ENCODE measurements at places on chromosomes 1 and 21. TPM values are rescaled to one million over a fixed set of nuclear protein-coding genes. Genes with fewer than 3 reads are reported as not detected.

Gene DYNLT4
- not detected for total RNA-seq

Gene CYYR1
- not detected for total RNA-seq

Gene SPRR2G
- total RNA-seq: not detected

Gene PDC
- not detected for total RNA-seq

Gene ANGPTL3
- not detected for total RNA-seq

Gene MAB21L3
- not detected for total RNA-seq

Gene LGR6
- not detected for total RNA-seq

Gene SH2D2A
- total RNA-seq: 0.09 TPM

Gene RNF186
- total RNA-seq: not detected

Gene TNFRSF4
- total RNA-seq: not detected

Gene PFKFB2
- total RNA-seq: 15.6 TPM

Gene TMEM269
- total RNA-seq: not detected

Gene PCSK9
- total RNA-seq: not detected

Gene SYT6
- not detected for total RNA-seq

Gene PCAT6
- total RNA-seq: not detected

Gene KRTAP7-1
- not detected for total RNA-seq

Gene CELA3B
- not detected for total RNA-seq

DNA sequence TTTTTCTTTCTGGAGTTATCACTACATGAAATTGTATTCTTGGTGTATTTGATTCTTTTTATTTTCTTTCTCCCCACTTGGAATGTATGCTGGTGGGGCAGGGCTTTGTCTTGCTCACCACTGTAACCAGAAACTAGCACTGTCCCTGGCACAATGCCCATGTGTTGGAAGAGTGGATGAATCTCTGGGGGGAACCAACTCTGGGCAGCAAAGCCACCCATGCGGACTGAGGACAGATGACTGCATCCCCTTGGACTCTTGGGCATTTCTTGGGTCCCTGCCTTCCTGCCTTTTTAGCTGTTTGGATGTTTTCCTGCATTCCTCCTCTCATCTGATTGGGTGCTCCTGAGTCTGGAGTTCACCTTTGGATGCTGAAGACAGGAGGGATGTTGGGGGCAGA lies 6.1 kb downstream of the CYP4B1 start:
- no peak for DNase-seq

DNA sequence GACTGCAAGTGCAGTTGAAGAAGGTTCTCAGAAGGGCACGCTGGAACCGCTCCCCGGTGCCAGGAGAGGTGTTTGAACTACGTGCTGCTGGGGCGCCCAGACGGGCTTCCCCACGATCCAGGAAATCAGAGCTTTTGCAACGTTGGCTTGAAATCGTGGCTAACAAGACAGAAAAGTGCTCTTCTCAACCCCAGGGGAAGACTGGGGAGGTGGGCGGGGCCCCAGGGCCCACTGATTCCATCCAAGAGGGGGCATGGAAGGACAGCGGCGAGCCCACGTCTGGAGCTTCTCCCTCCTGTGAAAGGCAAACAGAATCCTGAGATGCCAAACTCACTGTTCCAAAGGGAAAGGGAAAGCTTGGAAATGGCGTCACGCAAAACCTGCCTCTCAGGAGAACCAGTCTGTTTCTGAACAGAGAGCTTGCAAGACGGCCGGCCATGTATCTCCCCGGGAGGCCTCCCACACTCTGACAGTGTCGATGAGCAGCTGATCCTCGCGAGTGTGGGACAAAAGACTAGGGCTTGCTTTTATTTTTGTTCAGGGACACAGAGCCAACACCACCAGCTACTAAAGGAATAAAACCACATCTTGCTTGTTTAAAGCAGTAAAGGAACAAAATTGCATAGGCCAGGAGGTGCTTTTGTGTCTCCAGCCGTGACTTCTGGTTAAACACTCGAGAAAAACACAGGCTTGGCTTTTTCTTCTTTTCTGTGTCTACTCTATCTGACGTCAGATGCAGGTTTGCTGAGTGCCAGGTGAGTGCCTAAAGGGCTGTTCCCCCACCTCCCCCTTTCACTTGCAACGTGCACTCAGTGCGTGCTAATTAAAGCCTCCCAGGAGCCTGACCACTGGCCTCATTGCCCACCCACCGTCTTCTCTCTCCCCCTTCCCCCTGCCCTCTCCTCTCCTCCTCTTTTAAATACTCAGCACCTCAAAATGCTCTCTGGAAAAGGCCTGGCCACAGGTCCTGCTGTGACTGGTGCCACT lies 41.5 kb downstream of the LRRC3 start:
- DNase-seq: no peak

- DNase-seq: peak; percentile 46
Measured at GRCh38 chr1:6464514-6464836, 1.5 kb downstream of the TNFRSF25 start.

GRCh38 chr1:176847052-176847451 lies 317.5 kb downstream of the ASTN1 start:
- no peak for DNase-seq

GRCh38 chr1:24888971-24889676 lies 41.0 kb downstream of the RUNX3 start:
- DNase-seq: peak; percentile 6

GRCh38 chr1:85290826-85291225 lies 14.4 kb upstream of the BCL10 start:
- no peak for DNase-seq

- DNase-seq: no peak
Measured at GRCh38 chr21:15219894-15220293, 155.1 kb upstream of the NRIP1 start.

GRCh38 chr1:40185951-40186864 lies 25.0 kb downstream of the RLF start:
- DNase-seq: peak; percentile 20

- no peak for DNase-seq
Measured at GRCh38 chr1:9844756-9845155, 21.0 kb upstream of the CLSTN1 start.

GRCh38 chr21:19256934-19257660 lies 853.5 kb upstream of the TMPRSS15 start:
- DNase-seq: no peak

DNA sequence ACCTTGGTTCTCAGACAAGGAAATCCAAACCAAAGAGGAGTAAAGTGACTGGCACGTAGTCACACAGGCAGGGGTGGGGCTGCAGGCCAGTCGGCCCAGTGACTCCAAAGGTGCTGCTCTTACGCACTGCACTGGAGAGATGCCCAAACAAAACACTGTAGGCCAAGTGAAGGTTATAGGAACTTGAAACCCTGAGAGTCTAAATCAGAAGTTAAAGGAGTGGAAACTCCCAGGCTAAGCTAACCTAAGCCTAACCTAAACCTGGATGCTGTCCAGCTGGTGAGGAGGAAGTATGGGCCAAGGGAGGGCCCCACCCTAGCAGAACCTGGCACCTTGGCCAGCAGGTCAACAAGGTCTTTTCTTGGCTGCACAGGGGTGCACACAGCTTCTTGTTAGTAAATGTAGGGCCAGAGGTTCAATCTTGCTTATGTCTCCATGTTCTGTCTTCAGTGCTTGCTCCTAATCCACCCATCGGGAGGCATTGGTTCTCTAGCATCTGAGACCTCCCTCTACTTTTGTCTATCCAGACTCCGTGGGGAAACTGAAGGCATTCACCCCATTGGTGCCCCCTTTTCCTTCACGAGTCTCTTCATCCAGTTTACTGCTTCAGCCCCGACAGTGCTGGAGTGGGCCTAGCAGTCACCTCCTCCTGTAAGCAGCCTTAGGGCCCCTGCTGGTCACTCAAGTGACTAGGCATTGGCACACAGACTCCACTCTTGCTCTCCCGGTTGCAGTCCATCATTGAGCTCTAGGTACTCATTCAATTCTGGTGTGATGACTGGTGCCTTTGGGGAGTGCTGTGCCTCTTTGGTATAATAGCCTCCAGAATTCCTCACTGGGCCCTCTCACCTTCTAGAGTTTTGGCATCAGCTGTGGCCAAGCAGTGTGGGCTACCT lies 12.9 kb upstream of the TMEM125 start:
- no peak for DNase-seq

GRCh38 chr1:100627936-100628335 lies 90.0 kb downstream of the GPR88 start:
- no peak for DNase-seq

GRCh38 chr1:1181938-1182410 lies 8.3 kb downstream of the TTLL10 start:
- DNase-seq: no peak

GRCh38 chr1:201181726-201182125 lies 8.9 kb upstream of the IGFN1 start:
- no peak for DNase-seq

DNA sequence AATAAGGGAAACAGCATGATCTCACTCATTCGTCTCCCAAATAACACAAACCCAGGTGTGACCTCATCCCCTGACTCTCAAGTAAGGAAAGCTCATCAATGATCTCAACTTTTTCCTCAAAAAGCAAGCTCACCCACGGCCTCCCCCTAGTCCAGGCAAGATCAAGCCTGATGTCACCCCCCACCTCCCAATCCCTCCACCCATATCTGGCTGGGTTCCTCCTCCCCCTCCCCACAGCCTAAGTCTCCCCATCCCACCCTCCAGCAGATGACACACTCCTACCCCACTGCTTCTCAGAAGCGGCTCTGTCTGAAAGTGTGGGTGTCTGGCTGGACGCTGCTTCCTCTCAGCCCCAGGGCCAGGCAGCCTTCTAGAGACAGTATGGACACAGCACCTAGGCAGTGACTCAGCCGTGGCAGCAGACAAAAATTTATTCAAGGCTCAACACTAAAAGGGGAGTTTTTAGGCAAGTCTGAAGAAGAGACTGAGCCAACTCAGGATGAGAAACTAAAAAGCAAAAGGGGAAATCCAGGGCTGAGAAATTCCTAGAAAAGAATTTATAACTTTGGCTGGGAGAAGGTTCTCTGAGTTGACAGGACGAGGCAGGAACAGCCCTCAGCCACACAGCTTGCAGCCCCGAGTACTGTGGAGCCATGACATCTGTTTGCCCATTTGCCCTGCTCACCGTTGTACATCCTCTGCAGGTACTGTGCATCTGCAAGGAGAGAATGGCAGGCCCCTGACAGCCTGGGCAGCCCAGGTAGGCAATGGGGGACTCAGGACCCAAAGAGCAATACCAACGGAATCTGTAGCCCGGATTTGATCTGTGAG lies 81.6 kb upstream of the LRRC8D start:
- peak; percentile 24 for DNase-seq

DNA sequence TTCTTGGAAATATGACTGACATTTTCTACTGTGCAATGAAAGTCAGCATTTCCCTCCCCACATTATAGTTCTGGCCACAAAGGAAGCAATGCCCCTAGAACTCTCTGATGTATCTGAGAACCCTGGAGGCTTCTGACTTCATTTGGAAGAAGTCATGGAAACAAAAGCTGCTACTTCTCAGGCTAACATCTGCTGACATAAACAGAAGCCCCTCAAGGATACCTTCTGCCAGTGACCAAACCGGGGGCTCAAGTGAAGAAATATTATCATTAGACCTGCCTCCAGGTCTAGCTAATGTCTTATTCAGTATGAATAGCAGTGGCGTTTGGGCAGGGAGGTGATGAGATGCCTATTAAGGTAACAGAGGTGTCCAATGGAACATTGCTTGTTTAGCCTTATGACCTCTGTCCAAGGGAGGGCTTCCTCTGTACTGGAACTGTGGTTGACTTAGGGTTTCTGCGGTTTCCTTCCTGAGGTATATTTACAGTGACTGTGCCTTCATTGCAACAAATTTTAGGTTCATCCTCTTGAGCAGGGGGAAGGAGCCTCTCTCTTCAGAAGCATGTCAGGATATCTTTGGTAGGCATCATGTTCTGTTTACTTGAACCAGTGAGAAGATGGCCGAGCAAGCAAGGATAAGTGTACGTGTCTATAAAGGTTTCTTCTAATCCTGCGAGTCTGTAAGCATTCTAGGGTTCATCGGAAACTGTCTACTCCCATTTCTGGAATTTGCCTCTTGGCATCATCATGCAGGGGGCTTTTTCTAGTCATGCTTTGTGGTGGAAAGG lies 161.7 kb downstream of the PBX1 start:
- DNase-seq: no peak

GRCh38 chr1:236853921-236854604 lies 59.0 kb downstream of the MTR start:
- peak; percentile 10 for DNase-seq

GRCh38 chr1:228974273-228974672 lies 239.0 kb downstream of the RHOU start:
- DNase-seq: no peak

GRCh38 chr1:161805399-161806197 lies 39.5 kb downstream of the ATF6 start:
- DNase-seq: no peak

- DNase-seq: no peak
Measured at GRCh38 chr1:171219346-171220080, 28.8 kb upstream of the FMO1 start.

GRCh38 chr1:236623371-236624166 lies 19.3 kb upstream of the HEATR1 start:
- DNase-seq: peak; percentile 83

- DNase-seq: peak; percentile 97
Measured at GRCh38 chr1:244104309-244105060, 53.4 kb downstream of the ZBTB18 start.

- no peak for DNase-seq
Measured at GRCh38 chr1:28066393-28067154, 21.8 kb downstream of the EYA3 start.

DNA sequence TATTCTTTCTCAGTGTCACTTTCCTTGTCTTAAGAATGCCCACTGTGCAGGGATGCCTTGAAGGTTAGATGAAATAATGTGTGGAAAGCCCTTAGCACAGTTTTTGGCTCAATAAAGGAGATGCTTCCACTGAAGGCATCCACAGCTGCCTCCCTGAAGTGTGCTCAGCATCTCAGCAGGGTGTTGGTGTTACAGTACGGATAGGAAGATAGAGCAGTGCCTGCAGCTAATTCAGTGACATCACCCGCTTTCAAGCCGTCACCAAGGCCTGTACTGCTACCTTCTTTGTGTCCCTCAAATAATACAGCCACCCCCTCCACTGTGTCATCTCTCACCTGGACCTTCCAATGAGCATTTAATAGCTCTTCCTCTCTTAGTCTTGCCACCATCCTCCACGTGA lies 59.0 kb downstream of the NDUFS5 start:
- DNase-seq: no peak

DNA sequence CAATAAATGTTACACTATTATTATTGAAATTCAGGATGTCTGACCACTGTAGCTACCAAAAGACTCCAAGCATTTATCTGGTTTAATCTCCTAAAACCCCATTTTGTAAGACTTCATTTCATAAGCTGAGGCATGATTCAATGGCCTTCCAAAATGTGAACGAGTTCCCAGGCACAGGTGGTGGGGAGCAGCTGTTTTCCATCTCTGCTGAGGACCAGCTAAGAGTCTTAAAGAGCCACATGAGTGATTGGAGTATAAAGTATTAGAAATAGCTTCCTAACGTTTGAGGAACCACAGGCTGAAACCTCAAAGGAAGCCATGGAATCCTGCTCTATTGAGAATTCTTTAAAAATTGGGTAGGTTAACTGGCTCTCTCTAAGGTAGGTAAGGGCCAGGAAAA lies 44.9 kb downstream of the SEC16B start:
- no peak for DNase-seq

All from A172 (cell line).